ENCODE measurements at places on chromosomes 6 and 20. TPM values are rescaled to one million over a fixed set of nuclear protein-coding genes. Genes with fewer than 3 reads are reported as not detected.

GRCh38 chr6:164982389-164982788, 327.0 kb downstream of the C6orf118 start:
- H3K36me3 ChIP-seq = no peaks in the 10 kb centered on the region
- DNase-seq = no peak
- H3K4me3 ChIP-seq = no peak overlapping the region
- H3K4me1 ChIP-seq = no peaks in the 10 kb centered on the region

DNA sequence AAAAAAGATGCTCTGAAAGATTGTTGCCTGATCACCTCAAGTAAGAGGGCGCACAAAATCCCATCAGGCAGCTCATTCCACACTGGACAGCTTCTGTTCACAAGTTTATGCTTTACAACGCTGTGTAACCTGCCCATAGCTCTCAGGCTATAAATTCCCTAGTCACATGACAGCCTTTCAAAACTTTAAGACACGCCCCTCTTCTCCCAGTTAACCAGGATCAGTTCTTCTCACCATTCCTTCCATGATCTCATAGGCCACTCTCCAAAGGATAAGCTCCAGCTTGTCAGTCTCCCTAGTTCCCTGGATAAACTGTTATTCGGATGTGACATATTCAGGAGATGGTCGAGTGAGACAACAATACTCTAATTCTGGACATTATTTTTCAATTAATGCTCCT, 15.0 kb downstream of the ADNP start:
- H3K36me3 ChIP-seq = no peaks in the 10 kb centered on the region
- peak overlapping the region; percentile 10 for H3K27ac ChIP-seq
- peaks cover 69% of the 10 kb centered on the region for H3K4me1 ChIP-seq
- DNase-seq = no peak
- no peak overlapping the region for H3K4me3 ChIP-seq

GRCh38 chr20:17732907-17733521, 33.2 kb downstream of the BANF2 start:
- peak overlapping the region; percentile 53 for H3K27ac ChIP-seq
- no peak overlapping the region for H3K4me3 ChIP-seq
- no peak for DNase-seq
- H3K36me3 ChIP-seq = no peaks in the 10 kb centered on the region
- H3K27me3 ChIP-seq = no peaks in the 10 kb centered on the region
- peaks cover 20% of the 10 kb centered on the region for H3K4me1 ChIP-seq

- no peaks in the 10 kb centered on the region for H3K36me3 ChIP-seq
- H3K27me3 ChIP-seq = peaks cover 46% of the 10 kb centered on the region
- DNase-seq = peak; percentile 11
- H3K27ac ChIP-seq = no peak overlapping the region
These were observed 147.7 kb upstream of the RPS6KA2 start for GRCh38 chr6:166774770-166775169.

SLC17A1 gene
- total RNA-seq = not detected

CNKSR3 gene
- 13.4 TPM for total RNA-seq

HSPA1L gene
- 1.7 TPM for total RNA-seq

Measured in mesothelial cell of epicardium (in vitro differentiated cells).